Foreskin fibroblast (primary cell): ENCODE measurements at places on chromosomes 1 and 21.

DNA sequence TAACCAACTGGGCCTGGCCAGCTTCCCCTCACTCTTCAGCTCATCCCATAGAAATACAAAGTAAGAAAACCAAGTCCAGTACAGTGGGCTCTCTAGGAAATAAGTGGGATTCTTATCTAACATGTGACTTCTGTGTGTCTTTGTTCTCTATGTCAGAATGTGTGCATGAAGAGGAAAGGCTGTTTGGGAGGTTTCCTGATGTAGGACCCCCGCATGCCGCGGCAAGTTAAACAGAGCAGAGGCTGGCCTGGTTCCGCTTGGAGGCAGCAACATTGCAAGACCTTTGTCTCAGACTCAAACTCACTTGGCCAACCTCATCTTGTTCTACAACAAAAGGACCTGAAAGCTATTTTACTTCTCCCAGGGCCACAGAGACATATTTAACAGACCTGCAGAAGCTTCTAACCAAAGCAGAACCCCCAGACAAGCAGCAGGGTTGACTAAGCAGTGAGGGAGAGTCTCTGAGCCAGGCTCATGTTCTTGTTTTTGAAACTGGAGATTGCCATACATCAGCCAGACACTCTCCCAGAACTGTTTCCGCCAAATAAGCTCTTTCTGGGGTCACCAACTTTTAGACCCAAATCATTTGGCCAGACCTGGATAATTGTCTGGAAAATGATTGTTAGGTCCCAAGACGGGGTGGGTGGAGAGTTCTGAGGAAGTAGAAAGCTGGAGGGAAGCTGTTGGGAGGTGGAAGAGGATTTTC, 6.2 kb downstream of the MTARC2 start:
- DNase-seq: no peak

DNA sequence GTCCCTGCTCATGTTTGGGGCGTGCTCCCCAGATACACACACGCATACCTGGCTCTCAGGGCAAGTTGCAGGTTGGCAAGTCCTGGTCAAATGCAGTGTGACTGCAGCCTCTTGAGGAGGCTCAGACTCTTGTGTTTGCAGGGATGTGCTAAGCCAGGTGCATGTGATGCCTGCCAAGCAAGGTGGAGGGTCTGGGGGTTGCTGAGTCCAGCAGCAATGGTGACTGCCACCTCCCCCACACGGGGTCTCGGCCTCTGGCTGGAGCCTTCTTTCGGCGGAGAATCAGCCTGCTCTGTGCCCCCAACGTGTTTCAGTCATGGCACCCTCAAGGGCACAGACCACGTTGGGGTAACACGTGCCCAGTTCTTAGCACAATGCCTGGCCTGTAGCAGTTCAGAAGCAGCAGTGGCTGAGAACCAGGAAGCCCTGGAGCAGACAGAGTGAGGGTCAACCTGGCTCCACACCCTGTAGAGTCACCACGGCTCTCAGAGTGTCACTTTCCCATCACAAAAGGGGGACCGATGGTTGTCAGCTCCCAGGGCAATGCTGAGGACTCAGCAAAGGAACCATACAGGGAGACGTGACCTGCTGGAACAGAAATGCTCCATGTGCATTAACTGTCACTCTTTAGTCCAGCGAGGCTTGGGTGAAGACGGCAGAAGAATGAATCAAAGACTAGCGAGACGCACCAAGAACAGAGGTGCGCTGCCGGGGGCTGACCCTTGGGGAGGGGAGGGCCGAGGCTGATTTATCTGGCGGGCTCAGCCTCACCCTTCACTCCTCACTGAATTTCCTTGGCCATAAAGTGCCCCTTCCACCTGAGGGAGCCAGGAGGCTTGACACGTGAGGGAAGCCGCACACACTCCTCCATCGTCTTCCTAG, 109.0 kb downstream of the PGBD5 start:
- DNase-seq: no peak

- no peak for DNase-seq
These were observed 16.7 kb downstream of the ITPKB start for GRCh38 chr1:226722240-226722900.

- no peak for DNase-seq
These were observed 118.2 kb upstream of the SLC44A3 start for GRCh38 chr1:94701796-94702441.

DNA sequence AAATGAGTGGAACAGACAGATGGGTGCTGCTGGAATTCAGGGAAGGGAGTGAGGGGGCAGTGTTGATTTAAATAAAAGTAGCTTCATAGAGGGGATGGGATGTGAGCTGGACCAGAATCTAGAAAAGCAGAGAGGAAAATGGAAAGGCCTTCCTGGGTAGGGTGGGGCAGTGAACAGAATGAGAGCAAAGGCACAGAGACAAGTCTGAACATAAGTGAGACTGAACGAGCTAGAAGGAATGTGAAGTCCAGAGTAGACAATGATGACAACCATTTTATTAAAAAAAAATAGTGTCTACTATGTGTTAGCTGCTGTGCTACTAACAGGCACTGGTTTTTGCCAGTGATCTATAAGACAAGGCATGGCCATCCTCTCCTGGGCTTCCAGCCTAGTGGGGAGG, 36.0 kb downstream of the ELK4 start:
- no peak for DNase-seq
